ENCODE measurements at places on chromosomes 16 and 17. TPM values are rescaled to one million over a fixed set of nuclear protein-coding genes. Genes with fewer than 3 reads are reported as not detected.

Gene CTRB2
- 18,538 TPM for total RNA-seq

Gene SULT1A2
- 2.3 TPM for total RNA-seq

Gene CNGB1
- total RNA-seq = not detected

Gene ARL4D
- 2.1 TPM for total RNA-seq

Gene GPRC5B
- total RNA-seq = 27.7 TPM

DNA sequence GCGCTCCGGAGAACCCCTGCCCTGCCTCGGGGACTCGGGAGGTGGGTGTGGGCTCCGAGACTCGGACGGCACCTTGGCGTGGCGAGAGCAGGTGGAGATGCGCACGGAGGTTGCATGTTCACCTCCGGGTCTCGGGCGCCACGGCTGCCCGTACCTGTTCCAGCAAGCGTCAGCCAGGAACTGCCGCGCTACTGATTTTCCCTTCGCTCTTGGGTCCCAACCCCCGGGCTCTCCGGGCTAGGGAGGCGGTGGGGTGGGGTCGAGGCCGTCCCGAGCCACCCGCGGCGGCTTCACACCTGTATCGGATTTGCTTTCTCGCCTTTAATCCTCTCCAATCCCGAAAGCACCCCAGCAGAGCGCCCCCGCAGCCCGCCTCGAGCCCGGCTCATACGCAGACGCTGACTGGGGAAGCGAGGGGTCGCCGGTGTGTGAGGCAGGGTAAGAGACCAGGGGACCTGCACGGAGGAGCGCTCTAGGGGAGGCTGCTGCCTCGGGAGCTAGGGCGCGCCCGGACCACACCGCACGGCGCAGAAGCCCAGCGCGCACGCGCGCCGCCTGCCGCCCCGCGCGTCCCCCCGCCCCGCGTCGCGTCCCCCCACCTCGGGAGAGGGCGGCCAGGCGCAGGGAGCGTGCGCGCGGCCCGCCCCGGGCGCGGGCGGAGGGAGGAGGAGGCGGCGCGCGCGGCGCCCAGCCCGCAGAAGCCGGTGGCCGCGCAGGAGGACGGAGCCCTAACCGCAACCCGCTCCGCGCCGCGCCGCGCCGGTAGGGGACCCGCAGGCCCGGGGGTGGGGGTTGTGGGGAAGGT lies at the start of gene DUSP14:
Gene DUSP14, plus strand, starts transcription at position 695 of the 805 bp plus-strand sequence. CDS start 22,382 bp downstream, outside the sequence.
- peak; percentile 88 for DNase-seq

DNA sequence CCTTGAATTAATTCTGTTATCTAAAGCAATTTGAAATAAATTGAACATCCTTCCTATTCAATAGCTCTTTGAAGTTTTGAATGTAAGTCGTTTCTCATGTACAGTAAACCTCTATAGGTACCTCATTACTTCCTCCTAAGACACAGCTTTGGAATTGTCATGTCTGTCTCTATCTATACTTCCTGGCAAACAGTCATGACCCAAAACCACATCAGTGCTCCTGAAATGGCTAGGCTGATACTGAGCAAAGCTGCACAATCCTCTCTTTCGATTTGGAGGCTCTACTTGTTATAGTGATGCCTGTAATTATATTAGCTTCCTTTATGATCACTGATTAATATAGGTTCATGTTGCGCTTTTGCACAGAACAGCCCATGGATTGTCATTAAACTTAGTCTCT lies 110.1 kb downstream of the ADAMTS18 start:
- DNase-seq = no peak

- no peak for DNase-seq
These were observed 9.7 kb upstream of the SSTR5 start for GRCh38 chr16:1062895-1063294.

- DNase-seq = no peak
These were observed 9.9 kb downstream of the ZDHHC1 start for GRCh38 chr16:67406111-67406971.

DNA sequence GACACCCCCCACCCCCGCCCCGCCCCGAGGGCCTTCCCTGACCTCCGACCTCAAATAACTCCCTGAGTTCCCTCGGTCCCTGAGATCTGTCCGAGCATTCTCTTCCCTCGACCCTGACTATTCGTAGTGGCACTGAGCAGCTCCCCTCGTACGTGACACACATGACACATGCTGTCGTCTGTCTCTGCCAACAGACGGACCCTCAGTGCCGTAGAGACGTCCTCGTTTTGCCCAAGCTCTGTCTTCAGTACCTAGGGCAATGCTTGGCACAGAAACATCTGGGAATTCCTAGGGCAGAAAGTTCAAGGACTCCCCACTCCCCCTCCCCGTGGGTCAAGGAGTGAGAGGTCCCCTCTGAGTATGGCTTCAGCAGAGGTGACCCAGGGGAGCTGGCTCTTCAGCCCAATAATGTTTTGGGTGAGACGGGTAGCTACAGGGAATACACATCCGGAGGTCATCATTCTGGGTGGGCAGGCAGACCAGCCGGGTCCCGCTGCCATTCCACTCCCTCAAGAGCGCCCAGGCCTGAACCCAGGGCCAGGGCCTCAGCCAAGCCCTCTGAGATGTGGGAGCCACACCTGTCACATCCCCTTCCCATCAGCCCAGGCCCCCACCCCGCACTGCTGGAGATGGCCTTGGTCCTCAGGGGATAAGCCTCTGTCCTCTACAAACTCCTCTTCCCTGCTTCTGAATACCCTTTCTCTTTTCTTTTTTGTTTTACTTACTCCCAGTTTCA lies 671 bp upstream of the FADS6 start:
- DNase-seq = no peak

GRCh38 chr17:51768706-51769105 lies 389.8 kb downstream of the CA10 start:
- no peak for DNase-seq

DNA sequence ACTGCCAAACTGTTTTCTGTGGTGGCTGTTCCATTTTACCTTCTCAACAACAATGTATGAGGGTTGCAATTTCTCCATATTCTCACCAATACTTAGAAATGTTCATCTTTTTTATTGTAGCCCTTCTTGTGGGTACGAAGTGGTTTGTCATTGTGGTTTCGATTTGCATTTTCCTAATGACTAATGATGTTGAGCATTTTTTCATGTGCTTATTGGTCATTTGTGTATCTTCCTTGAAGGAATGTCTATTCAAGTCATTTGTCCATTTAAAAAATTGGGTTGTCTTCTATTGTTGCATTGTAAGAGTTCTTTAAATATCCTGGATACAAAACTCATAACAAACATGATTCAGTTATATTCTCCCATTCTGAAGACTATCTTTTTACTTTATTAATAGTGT lies 47.5 kb upstream of the CCL2 start:
- DNase-seq = no peak

GRCh38 chr17:57259817-57260216 lies 3.5 kb downstream of the MSI2 start:
- DNase-seq = no peak

GRCh38 chr16:3934491-3935181 lies 54.1 kb upstream of the CREBBP start:
- DNase-seq = no peak

DNA sequence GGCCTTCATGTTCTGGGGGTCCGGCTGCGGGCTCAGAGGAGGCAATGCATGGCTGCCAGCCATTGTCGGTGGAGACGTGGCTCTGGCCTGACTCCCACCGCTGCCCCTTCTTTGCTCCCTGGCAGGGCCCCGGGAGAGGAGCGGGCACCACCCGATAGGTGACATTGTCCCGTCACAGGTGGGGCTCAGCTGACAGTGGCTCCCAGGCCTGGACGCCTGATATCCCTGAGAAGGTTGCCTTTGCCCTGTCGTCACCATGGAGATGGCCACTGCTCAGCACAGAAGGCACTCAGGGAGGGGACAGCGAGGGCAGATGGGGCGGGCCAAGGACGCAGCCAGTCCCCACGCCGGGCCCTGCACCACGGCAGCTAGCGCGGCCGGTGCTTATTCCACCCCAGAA lies 42.6 kb downstream of the SOX8 start:
- DNase-seq = no peak

- DNase-seq = peak; percentile 51
These were observed 20.5 kb downstream of the CDC42EP4 start for GRCh38 chr17:73291260-73291801.

DNA sequence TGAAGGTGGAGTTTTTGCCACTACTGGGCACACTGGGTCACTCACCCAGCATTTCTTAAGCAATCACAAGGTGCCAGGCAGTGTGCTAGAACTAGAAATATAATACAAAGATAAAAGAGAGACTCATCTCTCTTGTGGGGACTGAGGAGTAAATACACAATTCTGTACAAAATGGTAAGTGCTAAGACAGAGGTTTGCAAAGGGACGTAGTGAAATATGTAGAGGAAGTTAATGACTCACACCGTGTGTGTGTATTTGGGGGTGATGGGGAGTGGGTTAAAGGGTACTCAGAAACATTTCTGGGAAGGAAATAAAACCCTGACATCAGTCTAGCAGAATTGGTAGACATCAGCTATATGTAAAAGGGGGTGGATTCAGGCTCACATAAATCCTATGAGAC lies 389.3 kb downstream of the CA10 start:
- no peak for DNase-seq

Measured in body of pancreas (tissue), 4 donors.